NCI-H1092 (cell line): ENCODE measurements at places on chromosomes 2 and 18.

DNA sequence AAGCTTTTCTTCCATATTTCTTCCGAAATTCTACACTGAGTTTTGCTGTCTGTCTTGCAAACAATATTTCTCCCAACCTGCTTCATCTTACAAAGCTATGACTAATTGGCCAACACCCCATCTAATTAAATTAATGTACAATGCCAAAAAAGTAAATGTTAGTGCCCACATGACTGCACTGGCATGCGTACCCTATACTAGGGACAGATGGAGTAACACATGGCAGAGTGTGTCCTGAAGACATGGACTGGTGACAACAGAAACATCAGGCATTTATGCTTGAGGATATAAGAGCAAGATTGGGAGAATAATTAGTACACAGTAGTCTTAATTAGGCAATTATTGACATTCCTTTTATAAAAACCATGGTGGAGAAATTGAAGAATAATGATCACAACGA lies 66.8 kb downstream of the MREG start:
- DNase-seq, result no peak

GRCh38 chr18:63309422-63309821 lies 10.1 kb downstream of the BCL2 start:
- DNase-seq, result no peak

DNA sequence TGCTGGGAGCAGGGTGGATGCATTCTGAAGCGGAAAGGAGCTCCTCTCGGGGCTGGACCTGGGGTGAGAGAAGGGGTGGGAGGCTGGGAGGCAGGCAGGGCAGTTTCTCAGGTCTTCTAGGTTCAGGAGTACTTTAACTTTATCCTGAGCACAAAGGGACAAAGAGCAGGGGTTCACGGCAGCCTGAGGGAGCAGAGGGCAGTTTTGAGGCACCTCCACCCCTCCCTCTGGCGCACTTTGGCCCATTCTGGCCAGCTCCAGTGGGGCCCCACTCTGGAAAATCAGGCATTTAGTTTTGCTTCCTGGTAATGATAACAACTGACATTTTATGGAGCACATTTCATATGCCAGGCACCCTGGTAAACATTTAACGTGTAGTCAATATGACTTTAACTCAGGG lies 14.3 kb downstream of the B3GNT7 start:
- no peak for DNase-seq

- DNase-seq, result no peak
These were observed 34.3 kb downstream of the AFF3 start for GRCh38 chr2:100107906-100108647.

DNA sequence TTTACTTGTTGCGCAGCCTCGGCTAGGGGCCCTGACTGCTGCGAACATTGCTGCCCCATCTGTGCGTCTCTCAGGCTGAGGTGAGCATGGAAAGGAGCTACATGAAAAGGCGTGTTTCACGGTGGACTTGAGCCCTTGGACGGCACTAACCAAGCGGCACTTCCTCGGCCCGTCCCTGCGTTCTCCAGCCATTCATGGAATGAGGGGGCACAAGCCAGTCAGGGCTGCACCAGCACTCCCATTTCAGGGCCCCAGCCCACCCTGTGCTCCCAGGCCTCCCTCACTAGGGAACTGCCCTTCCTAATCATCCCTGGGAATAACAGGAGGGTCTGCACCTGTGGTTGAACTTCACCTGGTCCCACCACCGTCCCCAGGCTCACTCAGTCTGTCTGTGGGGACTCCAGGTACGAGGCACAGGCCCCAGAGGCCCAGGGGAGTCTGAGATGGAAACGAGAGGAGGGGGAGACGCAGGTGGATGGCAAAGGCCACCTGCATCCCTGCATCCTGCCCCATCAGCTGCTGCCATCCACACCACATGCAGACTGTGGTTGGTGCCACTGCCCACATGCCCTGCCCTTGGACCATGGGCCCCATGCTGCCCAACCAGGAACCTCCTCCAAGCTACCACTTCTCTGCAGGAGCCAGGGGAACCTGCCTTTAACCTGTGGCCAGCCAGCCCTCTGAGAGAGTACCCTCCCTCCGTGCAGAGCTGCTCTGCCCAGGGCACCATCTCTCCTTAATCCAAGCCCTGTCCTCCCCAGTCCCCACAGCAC lies 99.7 kb downstream of the EIPR1 start:
- DNase-seq, result no peak

GRCh38 chr2:237101118-237101979 lies 15.7 kb downstream of the COPS8 start:
- no peak for DNase-seq

DNA sequence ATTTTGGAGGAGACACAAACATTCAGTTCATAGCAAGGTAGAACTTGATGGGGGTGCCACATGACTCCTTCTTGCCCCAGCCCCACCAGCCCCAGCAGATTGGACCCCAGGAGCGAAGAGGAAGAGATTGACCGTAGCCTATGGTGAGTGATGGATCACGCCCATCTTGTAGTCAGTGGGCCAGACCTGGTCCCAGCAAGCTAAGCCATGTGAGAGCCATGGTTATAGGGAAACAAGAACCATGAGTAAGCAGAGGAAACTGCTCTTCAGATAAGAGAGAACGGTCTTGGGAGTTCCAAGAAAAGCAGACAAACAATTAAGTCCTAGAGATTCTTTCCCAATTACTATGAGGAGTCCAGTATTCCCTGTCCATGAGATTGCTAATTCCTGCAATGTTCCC lies 4.6 kb upstream of the TCF4 start:
- no peak for DNase-seq

DNA sequence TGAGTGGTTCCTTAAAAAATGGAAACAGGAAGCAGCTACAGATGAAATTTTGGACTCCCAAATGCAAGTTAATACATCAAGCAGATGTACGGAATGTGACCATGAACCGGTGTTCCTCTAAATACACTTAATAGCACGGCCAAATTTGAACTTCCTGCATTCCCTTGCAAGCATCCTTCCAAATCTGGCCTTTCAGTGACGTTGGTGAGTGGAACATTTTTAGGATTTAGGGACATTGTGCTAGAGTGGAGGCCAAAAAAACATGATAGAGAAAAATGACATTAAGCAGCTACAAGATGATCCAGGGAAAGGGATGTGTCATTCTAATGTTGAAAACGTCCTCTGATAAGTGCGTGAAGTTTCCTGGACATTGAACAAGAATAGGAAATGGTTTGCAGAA lies 62.1 kb downstream of the CTAGE1 start:
- DNase-seq, result no peak

- no peak for DNase-seq
These were observed 960.9 kb downstream of the SOCS6 start for GRCh38 chr18:71249791-71250190.

DNA sequence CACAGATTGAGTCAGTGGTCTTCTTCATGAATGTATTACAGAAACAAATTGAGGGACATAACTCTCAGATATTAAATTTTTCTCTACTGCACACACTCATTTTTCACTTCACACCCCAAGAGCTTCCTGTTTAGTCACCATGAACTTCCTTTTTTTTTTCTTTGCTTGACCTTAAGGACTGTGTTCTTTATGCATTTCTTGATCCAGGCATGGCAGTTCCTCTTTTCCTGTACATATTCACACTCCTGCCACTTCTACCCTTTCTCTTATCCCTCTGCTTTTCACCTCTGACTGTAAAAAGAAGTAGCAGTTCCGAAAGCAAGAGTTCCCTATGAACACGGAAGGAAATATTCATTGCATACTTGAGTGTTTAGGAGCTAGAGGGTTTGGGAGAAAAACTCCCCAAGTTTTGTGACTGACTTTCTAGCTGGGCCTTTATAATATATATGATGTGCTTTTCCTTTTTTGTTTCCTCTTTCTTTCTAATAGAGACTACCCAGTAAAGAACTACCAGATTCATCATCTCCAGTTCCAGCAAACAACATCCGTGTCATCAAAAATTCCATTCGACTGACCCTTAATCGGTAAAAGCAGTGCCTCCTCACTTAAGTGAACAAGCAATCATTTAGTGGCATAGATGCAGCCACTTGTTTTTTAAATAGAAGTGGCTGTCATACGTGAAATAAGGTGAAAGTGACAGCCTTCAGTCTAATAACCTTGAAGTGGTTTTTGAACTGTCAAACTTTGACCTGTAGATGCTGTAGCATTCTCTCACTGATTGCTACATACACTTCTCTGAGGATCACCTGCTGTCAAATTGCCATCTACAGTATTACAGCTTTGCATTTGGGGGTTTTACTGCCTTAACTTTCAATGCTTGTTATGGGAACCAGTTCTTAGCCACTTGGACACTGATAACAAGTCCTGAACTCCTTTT lies 40.8 kb downstream of the PAPOLG start:
- no peak for DNase-seq

- no peak for DNase-seq
These were observed 319 bp upstream of the EN1 start for GRCh38 chr2:118847762-118848172.

GRCh38 chr2:3650140-3650920 lies 7.7 kb upstream of the ALLC start:
- no peak for DNase-seq

DNA sequence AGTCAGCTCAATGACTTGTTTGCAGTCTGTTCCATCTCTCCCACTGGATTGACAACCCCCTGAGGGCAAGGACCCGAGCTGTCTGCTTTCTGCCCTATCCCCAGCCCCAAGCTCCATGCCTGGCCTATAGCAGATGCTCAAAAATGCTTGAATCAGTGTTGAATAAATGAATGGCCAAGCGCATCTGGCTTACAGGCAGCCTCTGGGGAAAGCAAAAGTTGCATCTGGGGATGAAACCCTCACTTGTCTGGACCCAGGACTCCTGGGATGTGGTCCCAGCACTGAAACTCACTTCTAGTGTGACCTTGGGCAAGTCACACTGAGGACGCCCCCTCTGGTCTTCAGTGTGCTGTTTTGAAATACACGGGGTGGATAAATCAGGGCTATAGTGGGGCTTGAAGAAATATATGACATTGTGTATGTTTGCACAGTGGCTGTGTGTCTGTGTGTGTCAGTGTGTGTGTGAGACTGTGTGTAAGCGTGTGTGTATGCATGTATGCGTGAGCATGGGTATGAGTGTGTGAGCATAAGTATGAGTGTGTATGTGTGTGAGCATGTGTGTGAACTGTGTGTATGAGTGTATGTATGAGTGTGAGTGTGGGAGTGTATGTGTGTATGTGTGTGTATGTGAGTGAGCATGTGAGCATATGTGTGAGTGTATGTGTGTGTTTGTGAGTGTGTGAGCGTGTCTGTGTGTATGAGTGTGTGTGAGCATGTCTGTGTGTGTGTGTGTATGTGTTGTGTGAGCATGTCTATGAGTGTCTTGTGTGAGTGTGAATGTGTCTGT lies 27.8 kb upstream of the TNS1 start:
- no peak for DNase-seq

DNA sequence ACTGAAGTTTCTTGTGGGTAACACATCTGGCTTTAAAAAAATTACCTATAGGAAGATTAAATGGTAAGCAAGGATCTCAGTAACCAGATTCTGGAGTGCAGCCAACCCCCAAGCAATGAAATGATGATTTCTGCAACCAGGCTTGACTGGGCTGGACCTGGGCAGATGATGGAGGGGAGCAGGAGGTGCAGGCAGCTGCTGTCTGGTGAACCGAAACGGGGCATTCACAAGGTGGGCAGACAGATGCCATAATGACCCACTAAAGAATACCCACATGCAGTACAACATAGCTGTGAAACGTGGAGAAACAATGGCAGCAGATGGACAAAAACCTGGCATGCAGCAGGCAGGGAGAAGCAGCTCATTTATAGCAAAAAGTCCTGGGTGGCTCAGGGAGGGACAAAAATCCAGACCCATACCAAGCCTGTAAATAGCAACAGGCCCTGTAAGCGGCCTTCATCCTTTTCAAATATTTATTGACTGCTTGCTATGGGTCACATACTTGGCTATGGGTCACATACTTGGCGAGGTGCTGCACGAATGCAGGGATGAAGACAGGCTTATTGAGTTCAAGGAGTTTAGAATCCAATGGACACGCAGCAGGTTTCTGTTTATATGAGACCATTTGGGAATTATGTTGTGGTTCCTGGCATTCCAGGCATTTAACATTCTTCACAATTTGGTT lies 244.7 kb downstream of the HRH4 start:
- peak; percentile 77 for DNase-seq

DNA sequence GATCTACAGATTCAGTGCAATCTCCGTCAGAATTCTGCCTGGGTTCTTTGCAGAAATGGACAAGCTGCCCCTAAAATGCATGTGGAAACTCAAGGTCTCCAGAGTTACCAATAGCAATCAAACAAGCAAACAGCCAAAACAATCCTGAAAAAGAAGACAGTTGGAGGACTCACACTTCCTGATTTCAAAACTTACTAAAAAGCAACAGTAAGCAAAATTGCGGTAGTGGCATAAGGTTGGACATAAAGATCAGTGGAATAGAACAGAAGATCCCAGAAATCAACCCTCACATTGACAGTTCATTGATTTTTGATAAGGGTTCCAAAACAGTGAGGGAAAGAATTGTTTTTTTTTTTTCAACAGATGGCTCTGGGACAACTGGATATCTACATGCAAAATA lies 59.7 kb downstream of the NPPC start:
- DNase-seq, result no peak

- DNase-seq, result no peak
These were observed 475.4 kb downstream of the PARD3B start for GRCh38 chr2:205020673-205021072.

DNA sequence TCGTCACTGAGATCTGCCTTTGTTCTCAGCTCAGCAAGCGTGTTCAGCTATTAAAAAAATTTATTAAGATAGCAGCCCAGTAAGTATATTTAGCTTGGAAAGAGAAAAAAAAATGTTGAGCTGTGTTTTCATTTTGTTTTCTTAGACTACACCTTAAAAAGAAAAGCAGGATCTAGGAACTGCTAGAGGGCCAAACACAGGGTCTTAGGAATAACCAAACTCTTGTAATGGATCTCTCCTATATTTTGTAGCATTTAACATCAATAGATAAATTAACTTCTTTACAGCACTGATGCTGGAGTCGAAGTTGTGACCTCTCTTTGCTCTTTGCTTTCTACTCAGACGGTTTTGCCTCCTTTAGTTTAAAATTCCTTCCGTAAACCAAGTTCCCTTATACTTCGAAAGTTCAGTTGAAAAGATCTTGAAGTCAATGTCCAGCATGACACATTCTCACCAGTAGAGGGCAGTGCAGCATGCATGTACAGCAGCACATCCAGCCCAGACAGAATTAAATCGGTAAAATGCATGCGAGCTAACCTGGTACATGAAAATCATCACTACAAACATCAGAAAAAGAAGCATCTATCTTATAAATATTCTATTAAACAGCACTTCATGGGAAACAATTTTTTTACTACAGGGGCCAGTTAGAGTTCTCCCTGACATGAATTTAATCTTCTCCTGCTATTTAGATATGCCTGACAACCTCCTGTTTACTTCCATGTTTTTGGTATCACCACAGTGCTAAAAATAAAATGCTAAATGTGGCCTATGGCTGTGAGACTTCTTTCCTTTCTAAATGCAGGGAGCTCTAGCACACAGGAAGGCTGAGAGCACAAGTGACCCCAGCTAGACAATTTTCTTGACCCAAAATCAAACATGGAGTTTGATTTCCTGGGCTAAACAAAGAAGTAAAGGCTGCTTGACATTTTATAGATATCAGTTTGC lies 48.2 kb upstream of the MAP3K20 start:
- DNase-seq, result peak; percentile 38

DNA sequence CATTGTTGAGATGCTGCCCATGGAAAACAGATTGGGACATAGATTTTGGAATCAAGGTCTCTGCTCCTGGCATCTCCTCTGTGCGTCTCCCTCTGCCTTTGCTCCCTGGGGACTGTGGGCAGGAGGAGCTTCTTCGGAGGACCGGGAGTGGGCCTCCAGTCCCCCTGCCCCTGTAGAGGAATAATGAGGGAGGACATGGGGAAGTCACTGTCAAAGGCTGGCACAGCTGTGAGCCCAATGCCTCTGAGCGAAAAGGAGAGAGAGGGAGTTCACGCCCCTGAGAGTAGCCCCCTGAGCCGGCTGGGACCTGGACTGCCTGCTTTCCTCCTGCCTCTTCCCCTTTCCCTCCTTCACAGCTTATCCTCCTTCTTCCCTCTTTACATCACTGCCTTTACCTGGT lies 195.0 kb downstream of the LOXHD1 start:
- DNase-seq, result no peak
